Nephron progenitor cell (in vitro differentiated cells): ENCODE measurements at places on chromosomes 4 and X.

DNA sequence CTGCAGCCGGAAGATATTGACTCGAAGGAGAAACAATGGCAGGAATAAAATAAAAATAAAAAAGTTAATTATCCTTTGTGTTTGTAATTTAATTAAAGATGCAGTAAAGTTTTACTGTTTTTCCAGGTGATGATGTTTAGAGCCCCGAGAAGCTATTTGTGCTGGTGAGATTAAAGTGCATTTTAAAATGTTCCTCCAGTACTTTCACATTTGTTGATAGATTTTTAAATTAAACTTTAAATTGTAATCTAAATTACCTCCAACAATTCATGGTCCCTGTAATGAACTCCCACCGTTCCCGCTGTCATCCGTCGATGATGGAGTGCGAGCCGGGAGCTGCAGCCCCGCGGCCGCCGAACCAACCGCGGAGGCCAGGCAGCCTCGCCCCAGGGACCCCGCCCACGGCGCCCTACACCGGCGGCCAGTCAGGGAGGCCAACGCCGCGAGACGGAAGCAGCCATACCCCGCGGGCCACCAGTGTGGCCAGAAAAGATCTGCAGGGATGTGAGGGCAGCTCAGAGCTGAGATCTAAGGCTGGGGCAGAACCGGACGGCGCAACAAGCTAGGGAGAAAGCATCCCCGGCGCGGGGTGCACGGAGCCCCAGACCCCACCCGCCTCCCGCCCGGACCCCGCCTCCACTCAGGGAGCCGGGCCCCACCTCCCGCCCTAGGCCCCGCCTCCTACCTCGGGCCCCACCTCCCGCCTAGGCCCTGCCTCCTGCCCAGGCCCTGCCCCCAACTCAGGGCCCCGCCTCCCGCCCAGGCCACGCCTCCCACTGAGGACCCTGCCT lies 104.0 kb downstream of the FAM53A start:
- peak; percentile 93 for DNase-seq

GRCh38 chr4:148854203-148854602 lies 412.0 kb upstream of the NR3C2 start:
- DNase-seq, result no peak

DNA sequence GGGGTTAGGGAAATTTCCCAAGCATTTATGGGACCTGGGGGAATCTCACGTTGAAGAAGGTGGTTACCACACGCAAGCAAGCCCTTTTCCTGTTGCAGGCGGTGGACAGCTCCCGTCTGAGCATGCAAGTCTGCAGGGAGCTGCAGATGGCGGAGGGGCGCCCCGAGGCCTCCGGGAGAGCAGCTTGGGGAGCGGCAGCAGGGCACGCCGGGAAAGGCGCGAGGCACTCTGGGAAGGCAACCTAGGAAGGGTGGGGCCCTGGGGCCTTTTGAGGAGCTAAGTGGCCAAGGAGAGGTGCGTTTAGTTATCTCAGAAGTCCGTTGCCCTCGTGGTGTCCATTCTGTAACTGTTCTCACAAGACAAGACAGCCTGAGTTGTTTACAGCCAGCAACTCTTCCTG lies 57.0 kb upstream of the SLC25A4 start:
- no peak for DNase-seq

DNA sequence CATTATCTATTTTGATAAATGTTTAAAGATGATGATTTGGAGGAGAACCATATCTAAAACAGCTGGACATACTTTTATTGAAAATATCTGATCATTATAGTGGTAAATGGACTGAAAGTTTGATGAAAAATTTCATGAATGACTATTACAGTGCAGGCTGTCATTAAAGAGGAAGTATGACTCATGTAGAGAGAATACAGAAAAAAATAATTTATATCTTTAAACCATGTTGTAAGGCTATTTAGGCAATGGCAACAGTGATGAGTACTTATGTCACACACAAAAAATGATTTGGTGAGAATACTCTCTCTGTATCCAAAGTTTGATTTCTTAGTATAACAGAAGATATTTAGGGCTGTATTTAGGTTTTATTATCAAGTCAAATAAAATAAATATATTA lies 3.9 kb upstream of the GLRB start:
- DNase-seq, result no peak

DNA sequence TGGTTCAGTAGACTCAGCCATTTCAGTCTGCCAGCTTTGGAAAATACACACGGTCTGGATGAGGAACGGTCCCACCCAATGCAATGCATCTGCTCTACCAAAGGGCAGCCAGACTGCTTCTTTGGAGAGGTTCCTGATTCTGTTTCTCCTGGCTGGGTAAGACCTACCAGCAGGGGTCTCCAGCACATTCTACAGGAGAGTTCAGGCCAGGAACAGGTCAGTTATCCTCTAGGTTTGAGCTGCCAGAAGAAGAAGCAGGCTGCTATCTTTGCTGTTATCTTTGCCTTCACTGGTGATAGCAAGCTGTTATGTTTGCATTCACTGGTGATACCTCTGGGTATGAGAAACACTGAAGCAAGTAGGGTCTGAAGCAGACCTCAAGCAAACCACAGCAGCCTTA lies 45.5 kb upstream of the PBDC1 start:
- no peak for DNase-seq

- DNase-seq, result no peak
Measured at GRCh38 chrX:111875881-111876280, at the start of gene TRPC5OS. TSS of gene TRPC5OS (plus strand) at chrX:111876181. CDS start at chrX:111901850, 25,669 bp downstream.

DNA sequence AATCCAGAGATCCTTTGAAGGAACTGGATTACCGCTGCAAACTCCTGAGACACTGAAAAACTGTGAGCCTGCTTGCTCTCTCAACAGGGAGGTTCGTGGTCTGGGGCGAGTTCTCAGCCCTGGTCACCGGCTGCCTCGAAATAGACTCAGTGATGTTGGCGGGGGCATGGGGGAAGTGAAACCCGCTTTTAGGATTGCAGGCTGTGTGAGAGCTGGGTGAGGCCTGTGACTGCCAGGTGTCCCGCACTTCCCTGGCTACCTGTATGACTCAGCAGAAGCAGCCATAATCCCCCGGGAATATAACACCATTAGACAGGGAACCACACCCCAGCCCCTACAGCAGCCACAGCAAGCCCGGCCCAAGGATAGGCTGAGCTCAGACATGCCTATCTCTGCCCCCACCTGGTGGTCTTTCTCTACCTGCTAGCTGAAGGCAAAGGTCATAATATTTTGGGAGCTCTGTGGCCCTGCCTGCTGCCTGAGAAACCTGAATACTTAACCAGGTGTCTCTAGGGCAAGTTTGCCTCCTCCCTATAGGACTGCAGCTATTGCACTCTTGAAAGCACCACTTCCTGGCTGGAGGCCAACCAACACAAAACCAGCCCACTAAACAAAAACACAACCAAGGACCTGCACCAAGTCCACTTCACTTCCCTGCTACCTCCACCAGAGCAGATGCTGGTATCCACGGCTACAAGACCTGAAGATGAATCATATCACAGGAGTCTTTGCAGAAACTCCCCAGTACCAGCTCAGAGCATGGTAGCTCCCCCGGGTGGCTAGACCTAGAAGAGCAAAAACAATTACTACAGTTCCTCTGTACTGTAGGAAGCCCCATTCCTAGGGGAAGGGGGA lies 202.0 kb downstream of the RRAGB start:
- DNase-seq, result no peak

DNA sequence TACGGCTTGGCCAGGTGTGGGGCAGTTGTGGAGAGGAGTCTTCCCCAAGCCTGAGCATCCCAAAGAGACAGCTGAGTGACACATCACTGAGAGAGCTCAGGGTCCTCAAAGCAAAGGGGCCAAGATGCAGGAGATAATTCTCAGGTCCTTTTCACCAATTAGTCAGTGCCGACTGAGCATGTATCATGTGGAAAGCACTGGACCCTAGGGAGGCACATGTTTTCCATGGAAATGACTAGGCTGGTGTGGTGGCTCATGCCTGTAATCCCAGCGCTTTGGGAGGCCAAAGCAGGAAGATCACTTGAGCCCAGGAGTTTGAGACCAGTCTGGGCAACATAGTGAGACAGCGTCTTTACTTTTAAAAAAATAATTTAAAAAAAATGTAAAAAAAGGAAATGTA lies 67.3 kb upstream of the PRPS1 start:
- DNase-seq, result no peak

DNA sequence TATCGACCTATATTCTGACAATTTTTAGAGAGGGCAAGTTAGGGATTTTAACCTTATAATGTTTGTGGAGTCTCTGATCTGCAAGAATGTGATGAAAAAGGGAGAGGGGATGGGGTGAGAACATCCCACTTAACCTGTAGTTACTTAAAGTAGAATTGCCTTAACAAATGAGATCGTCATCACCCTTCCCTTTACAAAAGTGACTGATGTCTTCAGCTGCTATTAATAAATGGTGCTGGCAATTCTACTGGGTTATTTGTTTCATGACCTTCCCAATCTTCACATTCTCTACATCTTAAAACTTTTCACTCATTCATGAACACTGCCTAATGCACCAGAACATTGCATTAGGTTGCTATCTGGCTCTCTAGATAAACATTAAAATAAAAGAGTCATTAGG lies 873.4 kb upstream of the LCORL start:
- no peak for DNase-seq

DNA sequence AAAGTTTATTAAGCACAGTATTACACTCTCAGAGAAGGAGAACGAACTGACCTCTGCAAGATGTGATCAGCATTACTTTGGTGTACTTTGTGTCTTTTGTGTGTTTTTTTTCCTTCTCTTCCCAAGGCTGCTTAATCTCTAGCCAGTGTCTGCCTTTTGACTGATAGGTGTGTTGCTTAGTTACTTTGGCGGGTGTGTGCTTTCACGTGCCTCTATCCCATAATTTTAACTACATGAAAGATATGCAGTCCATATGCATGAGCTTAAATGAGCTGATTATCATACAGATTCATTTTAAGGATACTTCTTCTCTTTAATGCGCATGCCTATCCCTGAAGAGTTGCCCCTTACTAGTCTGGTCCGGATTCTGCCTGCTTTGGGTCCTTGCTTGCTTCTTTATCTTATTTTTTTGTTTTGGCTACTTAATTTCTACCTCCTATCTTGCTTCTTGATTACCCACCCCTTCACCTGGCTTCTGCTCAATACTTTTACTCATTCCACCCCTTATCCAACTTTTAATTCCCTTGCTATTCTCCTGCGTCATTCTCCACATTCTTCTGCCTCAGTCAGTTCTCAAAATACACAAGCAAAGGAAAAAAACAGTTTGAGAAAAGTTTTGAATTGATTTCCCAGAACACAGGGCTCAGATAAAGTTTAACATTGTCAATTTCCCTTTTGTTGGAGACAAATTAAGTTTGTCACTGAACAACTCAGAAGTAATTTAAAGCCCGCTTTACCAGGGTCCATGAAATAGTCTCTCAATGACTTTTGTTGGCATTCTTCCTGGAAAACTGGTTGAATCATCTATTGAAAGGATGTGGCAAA lies 182.0 kb downstream of the TENT5D start:
- DNase-seq, result no peak

DNA sequence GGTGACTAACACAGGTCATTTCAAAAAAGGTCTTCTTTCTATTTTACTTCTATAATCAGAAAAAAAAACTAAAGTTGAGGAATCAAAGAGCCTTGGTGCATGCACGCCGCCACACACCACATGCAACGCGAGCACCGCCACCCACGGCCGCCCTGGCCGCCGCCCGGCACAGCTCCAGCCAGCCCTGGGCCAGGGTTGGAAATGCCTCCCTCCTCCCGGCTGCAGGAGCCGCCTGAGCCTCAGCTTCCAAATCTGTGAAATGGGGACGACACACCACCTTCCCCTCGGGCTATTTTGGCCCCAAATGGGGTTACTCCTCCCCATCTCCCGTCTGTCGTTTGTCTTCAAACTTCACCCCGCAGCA lies 39.7 kb upstream of the MAN2B2 start:
- DNase-seq, result no peak

DNA sequence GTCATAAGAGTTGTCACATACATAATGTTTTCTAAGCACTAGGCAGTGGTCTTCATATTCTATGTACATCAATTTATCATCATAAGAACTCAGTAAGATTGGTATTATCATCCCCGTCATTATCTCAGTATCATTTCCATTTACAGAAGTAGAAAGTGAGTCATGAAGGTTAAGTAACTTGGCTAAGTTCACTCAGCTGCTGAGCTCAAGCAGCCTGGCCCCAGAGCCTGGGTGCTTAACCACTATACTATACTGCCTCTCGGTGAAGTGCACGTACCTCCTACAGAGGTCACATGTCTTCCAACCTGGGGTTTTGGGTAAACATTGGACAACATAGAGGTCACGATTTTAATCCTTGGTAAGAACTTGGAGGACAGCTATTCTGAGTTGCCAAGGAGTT lies 161.5 kb upstream of the GATB start:
- no peak for DNase-seq

GRCh38 chr4:8461616-8462015 lies 21.0 kb downstream of the TRMT44 start:
- DNase-seq, result no peak

GRCh38 chrX:140804292-140804691 lies 94.7 kb downstream of the LINC00632 start:
- no peak for DNase-seq

- DNase-seq, result no peak
Measured at GRCh38 chr4:187268940-187269339, 545.3 kb upstream of the FAT1 start.

DNA sequence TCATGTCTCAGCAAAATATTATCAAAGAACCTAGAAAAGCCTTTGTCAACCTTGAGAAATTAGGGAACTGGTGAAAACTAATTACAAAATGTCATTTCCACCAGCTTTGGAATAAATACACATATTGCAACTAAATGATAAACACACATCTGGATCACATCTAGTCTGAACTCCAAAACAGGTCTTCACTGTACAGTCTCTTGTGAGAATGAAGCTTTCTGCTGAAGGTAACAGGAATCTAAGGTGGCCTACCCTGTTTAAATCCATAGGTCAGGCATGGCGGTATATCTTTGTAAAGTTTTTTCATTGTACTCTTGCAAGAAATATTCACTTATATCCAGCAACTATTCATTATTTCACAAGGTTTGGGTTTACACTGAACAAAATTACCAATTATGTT lies 1.7 kb downstream of the SH3D19 start:
- no peak for DNase-seq

DNA sequence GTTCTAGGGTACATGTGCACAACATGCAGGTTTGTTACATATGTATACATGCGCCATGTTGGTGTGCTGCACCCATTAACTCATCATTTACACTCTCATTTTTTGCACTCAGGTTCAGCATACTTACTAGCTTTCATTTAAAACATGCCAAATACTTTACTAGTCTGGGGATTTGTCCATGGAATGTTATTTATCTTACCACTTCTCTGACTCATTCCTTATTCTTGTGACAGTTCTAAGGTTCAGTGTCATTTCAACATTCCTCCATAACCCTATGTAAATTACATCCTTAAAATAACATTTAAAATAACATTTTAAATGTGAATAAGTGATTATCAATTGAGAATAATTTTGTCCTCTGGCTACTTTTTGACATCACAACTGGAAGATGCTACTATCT lies 19.5 kb upstream of the SYTL5 start:
- DNase-seq, result no peak

DNA sequence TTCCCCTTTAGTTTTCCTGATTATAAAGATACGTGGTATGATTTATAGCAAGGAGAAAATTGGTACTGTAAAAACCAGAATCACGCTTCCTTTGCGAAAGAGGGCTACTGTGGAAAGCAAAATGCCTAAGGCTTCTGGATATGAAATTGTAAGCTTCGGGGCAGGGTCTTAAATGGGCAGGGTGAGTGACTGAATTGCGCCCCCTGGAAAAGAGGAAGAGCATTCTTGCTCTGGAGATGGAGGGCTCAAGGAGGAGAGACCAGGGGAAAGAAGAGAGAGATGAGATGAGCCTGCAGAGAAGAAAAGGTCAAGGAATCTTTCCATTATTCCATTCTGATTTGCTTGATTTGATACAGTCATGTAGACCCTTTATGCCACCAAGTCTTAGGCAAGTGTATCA lies 13.1 kb upstream of the ETNPPL start:
- no peak for DNase-seq
